Bone marrow (tissue), 2 donors: ENCODE measurements at places on chromosomes 4 and X.

GRCh38 chrX:118536687-118537461, 41.3 kb downstream of the DOCK11 start:
- DNase-seq, result no peak

GRCh38 chr4:184457535-184458249, 16.7 kb downstream of the IRF2 start:
- DNase-seq, result no peak

DNA sequence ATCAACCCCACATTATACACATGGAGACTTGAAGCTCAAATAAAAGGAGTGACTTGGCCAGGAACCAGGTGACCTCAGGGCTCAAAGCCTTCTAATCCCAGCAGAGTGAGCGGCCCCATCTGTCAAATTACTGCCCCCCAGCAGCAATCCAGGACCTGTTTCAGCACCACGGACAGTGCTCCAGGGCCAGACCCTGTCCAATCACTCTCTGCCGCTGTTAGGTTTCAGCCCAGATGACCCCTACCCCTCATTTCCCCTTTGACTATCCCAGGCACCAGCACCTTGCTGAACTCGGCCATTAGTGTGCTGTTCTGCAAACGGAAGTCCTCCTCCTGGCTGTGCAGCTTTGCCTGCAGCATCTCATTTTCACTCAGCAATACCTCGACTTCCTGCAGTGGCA, 5.1 kb downstream of the GRIPAP1 start:
- DNase-seq, result no peak

DNA sequence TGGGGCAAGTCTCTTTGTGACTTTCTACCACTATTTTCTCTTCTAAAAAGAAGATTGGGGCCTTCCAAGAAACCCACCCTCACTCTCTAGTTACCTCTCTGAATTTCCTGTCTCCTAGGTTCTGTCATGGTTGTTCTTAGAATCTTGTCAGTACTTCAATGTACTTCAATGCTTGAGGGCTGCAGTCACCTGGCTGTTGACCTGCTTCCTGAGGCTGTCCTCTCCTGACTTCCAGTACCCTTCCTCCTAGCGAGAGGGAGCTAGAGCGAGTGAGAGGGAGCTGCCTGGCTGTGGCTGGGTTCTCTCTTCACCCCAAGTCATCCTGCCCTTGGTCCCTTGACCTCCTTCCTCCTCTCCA, 17.7 kb downstream of the CD99L2 start:
- DNase-seq, result no peak

- no peak for DNase-seq
Measured at GRCh38 chr4:74364256-74364651, 691 bp upstream of the EREG start.

DNA sequence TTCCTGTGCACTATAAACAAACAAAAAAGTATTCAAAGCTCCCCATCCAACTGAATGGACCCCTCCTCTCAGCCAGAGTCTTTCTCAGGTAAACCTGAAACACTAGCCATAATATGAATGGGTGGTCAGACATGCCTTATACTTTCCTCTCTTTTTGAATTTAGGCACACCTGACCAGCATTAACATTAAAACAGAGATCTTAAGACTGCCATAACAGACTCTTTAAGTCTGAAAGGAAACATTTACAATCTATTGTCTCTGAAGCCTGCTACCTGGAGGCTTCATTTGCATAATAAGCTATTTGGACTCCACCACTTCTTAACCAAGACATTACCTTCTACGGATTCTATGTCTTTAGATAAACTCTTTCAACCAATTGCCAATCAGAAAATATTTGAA, 56.9 kb upstream of the SPIN4 start:
- DNase-seq, result no peak

DNA sequence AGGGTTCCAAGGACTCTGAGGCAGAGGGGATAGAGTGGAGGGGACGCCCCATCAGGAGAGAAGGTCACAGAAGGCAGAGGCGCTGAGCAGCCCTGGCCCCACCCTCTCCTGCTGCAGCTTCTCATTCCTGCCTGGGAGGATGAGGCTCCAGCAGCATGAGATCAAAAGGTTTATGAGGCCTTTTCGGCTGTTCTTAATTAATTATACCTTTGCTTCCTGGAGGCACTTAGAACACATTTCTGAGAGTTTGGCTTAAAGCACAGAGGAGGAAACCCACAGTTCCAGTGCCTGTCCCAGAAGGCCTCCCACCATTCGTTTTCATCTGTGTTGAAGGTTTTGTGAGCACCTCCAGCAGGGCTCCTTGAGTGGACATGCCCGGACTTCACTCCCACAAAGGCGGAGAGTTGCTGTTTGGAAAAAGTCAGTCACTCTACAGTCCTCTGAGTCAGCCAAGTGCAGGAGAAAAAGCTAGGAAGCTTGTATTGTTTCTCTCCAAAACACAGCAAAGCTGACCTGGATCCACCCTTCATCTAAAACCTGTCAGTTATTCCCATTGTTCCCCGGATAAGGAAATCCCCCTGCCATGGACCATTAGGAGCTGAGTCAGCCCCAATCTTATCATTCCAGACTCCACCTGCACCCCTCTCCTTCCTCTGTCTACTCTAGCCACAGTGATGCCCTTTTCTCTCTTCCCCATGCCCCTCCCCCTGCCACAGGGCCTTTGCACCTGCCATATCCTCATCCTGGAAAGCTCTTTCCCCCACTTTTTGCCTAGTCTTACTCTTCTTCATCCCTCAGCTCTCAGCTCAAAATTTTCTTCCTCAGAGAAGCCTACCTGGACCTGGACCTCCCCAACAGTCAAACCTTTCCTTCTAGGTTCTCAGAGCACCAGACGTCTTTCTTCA, 276.8 kb downstream of the FBXW7 start:
- DNase-seq, result no peak
